C1 segment of cervical spinal cord (tissue), 14 donors: ENCODE measurements at places on chromosomes 7 and 10.
A peak's percentile ranks its signal among the peaks of the same experiment; 100 is the strongest.

DNA sequence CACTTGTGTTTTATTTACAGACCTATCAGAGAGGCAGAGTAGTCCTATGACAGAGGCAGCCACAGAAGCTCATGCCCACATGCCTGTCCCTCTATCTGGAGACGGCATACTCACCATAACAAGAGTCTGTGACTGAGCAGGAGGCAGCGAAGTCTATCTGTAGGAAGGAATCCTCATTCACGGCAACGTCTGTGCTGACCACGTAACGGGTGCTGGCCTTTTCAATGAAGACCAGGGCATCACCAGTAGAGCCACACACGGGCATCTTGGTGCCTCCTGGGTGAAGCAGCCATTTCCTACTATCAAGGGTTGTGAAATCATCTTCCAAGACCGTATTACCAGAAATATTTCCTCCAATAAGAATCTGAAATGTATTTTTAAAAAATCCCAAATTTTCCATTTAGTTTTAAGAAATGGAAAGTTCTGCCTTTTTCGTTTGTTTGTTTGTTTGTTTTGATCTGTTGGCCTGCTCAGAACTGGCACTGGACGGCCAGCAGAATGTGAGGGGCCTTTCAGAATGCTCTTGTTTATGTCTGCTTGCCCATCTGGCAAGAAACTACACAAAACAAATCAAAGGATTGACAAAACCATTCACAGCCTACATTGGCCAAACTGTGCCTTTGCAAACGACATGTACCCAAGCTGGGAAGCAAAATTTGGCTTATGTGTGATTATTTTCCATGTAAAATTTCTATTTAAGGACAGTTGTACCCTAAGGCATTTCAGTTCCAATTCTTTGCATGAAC is 93.1 kb upstream of the SLC26A5 start:
- DNase-seq, result peak; percentile 7

- DNase-seq, result no peak
Observed at GRCh38 chr7:76260171-76260703, 42.2 kb upstream of the HSPB1 start.

DNA sequence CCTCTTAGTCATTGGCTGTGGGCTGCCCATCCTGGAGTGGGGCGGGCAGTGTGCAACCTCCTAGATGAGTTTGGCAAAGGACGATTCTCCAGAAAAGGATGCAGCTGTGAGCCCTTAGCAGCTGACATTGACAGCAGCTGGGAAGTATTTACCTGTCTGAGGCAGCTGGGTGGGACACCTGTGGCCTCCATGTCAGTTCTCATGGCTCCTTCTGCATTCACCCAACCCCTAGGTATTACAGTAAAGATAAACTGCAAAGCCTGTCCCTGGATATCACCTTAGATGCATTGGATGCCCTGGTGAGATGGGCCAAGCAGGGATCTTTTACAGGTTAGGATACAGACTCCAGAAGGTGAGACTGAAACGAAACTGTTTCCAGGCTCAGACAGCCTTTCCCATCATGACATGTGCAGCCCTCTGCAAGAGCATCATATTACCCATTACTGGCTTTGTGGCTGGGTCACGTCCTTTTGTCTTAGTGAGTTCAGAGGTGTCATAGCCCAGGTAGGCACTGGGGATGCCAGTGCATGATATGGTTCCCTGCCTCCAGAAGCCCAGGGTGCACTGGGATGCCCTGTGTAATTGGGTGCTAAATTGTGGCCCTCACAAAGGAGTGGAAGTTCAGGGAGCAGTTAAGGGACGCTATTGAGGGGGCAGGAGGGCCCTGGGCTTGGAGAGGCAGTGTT is 28.9 kb downstream of the MINDY4 start:
- no peak for DNase-seq

DNA sequence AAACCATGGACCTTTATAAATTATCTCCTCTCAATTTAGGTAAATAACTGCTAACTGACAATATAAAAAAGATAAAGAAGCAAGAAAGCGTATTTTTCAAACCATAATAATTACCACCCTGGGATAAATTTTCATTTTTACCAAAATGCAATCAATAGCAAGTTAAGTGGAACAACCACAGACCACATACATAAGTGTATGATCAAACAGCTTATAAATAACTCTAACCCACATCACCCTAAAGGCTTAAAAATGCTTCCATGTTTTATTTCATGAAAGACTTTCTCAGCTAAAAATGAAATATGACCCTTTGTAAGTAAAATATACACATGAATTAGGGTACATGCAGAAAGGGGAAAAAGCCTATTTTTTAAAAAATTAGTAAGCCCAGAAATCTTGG is 156.5 kb downstream of the SGMS1 start:
- no peak for DNase-seq

- no peak for DNase-seq
Observed at GRCh38 chr7:158263964-158264748, 323.5 kb downstream of the PTPRN2 start.

DNA sequence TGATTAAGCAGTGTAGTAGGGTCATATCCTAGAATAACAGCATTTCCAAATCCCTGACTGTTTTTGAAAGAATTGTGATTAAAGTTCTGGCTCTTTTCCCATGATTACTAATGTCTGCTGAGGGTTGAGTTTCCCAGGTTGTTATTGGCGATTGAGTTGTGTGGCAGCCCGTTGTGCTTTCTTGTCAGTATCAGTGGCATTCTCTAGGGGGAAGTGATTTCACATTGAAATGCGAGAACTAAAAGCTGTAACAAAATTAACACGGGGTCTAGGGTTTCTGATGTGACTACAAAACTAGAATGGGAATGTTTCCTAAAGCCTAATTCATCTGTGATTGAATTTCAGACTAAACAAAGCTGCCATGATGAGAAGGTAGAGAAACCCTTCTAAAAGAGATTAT is 349.4 kb downstream of the EXOC4 start:
- DNase-seq, result no peak

DNA sequence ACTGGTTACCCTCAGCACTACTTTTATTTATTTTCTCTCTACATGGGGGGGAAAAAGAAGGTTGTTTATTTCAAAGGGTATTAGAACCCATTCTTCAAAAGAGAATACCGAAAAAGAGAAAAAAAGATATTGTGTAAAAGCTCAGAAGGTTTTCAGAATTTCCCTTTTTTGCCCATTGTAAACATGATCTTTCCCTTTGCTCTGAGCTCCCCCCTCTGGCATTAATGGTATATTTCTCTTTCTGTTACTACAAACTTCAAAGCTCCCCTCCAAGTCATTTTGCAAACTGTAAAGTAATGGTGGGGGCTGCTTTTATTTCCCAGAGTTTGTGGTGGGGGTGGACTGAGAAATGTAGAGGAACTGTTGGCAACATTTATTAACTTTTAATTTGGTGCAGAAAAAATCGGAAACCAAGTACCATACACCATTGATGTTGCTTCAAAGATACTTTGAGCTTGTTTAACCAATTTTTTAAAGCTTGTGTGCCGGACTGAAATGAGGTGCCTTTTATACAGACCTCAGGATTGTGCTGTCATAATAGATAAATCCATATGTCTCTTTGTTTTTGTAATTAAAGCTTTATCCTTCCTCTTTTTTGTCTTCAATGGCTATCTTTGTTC is 181.5 kb downstream of the EXOC4 start:
- DNase-seq, result no peak

GRCh38 chr7:69457595-69458504 is 140.4 kb upstream of the AUTS2 start:
- no peak for DNase-seq

- DNase-seq, result no peak
Observed at GRCh38 chr7:157607218-157607617, 270.4 kb downstream of the DNAJB6 start.

DNA sequence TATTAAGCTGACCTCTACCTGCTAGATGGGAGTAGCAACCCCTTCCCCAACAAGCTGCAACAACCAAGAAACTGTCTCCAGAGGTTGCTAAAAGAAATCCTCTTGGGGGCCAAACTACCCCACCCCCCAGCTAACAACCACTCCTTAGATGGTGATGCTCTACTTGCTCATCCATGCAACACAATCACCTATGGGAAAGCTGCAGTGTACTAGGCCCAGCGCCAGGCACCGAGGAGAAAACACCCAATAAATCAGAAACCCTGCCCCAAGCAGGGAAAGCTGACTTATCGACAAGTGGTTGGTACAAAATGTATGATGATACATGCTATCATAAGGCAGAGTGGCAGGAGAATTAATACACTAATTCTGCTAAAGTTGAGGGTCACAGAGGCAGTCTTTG is 17.3 kb downstream of the SLC25A13 start:
- DNase-seq, result no peak

GRCh38 chr10:128487517-128487916 is 361.3 kb upstream of the MKI67 start:
- DNase-seq, result no peak

GRCh38 chr7:127396184-127396583 is 3.7 kb upstream of the ZNF800 start:
- DNase-seq, result no peak

GRCh38 chr7:51214098-51214497 is 102.5 kb downstream of the COBL start:
- no peak for DNase-seq

DNA sequence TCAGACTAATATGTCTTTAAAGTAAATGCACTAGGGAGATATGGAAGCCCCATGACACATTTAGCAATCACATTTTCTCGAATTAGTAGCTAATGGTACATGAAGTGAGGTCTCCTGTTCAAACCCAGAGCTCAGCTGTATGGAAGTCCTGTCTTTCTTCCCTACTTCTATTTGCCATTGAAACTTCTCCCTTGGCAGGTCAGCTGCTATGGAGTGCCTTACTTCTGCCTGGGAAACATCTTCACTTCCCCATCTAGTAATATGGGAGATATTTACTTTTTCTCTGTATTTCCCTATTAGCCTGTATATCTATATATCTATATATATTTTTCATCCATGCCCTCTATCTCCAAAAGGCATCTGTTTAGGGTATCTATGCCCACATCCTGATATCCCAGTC is 225.3 kb upstream of the INHBA start:
- no peak for DNase-seq

DNA sequence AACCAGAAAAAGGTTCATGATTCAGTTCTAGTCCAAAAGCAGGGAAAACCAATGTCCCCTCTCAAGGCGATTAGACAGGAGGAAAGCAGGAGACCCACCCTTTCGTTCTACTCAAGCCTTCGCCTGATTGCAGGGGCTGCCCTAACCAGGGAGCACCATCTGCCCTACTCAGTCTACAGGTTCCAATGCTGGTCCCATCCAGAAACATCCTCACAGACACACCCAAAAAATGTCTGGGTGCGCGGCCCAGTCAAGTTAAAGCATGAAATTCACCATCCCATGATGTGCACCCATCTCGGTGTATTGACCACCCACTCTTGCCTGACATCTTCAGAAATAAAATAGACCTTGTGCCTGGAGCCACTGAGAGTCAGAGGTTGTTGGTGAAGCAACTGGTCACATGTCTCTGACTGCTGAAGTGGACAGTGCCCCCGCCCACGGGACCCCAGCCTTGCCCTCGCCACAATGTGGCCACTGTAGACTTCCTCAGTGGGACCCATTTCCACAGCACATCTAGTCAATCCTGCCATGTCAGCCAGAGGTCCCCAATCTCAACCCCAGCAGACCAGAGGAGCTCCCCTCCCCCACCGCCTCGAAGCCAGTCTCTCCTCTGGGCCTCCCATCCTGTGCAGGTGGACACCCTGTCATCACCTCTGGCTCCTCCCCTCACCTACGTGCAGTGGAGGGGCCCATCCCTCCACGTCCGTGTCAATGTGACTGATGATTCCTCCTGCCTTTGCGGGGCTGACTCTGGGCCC is 116.3 kb upstream of the PPP2R2D start:
- DNase-seq, result no peak

DNA sequence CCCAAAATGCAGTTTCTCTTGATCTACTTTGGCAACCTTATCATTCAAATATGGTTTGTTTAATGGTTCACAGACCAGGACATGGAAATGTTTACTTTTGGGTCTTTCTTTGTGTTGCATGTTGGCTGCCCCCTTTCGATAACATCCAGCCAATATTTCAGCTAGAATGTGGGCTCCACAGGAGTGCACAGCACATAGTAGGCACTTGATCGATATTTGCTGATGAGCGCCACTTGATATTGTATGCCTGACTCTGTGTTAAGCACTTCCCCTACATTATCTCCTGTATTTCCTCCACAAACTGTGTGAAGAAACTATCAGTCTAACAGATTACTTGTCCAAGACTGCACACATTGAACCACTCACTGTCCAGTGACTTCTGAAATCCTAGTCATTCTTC is 60.2 kb downstream of the SMURF1 start:
- no peak for DNase-seq

- DNase-seq, result no peak
Observed at GRCh38 chr7:78350926-78351325, 552.4 kb downstream of the PHTF2 start.

DNA sequence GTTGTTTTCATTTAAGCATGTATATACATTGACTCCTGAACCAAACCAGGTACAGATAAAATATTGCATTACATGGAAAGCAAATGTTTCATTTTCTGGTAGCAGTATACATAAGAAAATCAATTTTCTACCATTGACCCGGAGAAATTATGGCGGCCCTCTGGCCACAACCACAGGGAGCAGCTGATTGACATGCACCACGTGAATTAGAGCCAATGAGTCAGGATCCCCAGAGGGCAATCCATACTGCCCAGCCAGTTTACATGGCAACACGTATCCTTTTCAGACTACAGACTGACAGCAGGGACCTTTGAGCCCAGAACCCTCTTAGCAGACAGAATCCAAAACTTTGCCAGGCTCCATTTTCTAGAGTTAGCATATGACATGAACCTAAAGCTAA is 272.2 kb upstream of the NEBL start:
- DNase-seq, result no peak

DNA sequence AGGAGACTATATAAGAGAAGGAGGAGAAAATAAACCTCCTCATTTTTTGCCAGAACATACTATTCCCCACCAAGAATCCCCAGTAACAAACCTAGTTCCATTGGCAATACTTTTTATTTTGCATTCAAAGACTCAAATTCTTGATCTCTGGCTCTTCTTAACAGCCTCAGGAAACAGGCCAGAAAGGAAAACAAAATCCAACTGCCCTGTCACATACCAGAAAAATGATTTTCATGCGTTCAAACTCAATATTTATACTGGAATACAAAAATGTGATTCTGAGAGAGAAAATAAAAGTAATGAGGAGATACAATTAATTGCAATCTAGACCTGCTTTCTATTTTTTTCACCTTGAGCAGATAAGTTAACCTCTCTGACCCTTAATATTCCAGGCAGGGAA is 435.9 kb upstream of the AUTS2 start:
- DNase-seq, result no peak
